ENCODE measurements at places on chromosomes 6 and 20.

DNA sequence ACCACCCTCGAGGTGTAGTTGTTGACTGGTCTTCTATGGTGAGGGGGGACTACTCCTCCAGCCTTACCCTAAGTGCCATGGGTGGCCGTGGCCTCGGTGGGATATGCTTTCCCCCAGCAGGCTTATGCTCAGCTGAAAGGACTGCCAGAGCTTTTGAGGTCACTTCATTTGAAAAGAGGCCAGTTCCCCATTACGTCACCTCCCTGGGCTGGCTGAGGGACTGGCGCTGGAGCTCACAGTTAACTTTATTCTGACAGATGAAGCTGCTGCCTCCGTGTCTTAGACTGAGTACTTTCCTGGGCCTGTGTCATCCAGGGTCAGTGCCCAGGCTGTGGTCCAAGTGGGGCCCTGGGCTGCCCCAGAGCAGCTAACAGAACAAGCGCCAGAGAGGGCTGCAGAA lies 42.8 kb upstream of the PCMTD2 start:
- no peak for DNase-seq

- DNase-seq: no peak
Measured at GRCh38 chr6:31763619-31763940, 1.1 kb downstream of the SAPCD1 start.

DNA sequence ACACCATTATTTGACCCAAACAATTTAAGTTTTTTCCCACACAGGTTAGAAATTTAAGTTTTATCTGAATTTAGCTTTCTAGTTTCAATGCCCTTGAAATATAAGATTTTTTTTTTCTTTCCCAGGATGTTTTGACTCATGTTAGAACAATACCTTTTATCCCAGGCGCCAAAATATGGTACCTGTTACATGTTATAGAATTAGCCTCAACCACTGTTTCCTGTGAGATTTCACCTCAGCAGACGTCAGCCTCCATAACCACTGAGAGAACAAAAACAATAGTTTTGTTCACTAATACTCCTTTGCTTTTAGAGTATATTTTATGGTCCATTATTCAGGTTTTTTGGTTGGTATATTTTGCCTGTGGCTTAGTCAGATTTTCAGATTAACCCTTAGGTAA lies 302.9 kb downstream of the CDKAL1 start:
- DNase-seq: no peak

- DNase-seq: no peak
Measured at GRCh38 chr20:32287231-32287638, 9.8 kb downstream of the KIF3B start.

DNA sequence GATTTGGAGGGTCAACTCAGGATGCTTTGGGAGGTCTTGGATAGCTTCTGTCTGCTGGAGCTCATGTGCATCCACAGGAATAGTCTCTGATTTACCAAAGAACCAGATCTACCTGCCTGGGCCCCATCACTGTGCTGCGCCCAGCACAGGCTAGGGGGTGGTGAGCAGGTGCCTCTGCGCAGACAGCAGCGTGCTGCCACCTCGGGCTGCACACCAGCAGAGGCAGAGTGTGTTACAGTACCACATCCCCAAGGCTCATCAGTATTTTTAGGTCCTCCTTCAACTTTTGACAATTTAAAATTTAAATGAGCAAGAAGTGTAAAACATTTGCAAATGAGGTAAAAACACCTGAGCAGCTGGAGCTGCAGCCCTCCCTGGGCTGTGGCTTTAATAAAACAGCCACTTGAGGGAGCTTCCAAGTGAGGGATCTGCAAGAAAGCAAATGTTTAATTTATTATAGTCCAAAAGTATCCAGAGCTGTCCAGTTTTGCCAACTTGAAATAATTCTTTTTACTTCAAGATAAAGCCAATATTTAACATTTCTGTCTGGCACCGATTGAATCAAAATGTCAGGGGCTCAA lies 324.9 kb downstream of the ZFAND3 start:
- no peak for DNase-seq

DNA sequence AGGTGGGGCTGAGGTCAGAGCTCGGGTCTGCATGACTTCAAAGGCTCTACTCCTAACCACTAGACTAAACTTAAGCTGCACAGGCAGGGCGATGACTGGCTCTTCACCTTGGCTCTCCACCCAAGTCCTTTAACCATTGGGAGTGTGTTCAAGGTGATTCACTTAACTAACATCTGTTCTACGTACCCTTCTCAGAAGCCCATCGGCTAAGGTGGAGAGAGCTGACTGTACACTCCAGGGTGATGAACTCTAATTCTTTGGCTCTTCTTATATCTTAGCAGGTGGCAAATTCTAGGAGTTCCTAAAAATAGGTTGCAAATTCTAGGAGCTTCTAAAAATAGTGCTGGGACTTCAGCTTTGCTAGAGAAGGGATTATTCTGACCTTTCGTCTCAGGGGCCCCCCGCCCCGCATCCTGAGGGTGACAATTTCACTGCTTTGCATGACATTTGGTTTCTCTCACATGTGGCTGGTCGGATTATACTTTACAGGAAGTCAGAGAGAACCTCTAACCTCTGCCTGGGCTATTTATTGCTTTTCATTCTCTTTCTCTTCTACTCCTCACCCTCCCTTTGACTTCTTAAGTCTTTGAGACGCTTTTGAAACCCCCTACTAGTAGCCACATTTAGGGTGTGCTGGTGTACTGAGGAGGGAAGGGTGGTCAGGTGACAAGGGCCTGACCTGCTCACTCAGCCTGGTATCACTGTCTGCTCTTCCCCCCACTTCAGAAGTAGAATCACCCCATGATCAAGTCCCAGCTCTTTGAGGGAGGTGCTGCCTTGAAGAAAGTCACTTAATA lies 55.5 kb downstream of the PRDM1 start:
- no peak for DNase-seq

- no peak for DNase-seq
Measured at GRCh38 chr6:24357336-24358218, at the start of gene DCDC2. Gene DCDC2 (minus strand): TSS chr6:24358059. CDS start chr6:24357750, 309 bp downstream.

DNA sequence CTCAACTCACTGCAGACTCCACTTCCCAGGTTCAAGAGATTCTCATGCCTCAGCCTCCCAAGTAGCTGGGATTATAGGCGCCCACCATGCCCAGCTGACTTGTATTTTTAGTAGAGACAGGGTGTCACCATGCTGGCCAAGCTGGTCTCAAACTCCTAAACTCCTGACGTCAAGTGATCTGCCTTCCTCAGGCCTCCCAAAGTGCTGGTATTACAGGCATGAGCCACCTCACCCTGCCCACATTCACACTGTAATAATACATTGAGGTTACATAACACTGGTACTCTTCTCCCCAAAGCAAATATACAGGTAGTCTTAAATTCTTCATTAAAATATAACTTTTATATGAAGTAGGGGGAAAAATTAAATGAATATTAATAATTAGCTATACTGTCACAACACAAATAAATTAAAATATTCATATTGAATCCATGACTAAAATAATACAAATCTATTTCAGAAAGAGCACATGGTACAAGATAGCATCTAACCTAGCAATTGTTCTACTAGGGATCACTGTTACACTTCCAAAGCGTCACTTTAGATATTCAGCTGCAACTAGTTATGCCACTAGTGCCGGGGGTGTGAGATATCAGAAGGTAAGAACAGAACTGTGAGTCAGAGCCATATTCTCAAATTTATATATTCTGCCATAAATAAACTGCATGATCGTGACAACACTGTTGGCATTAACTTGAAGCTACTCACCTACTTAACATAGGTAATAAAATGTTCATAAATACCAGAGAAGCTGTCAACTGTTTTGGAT lies 169.1 kb upstream of the SHLD1 start:
- no peak for DNase-seq

- no peak for DNase-seq
Measured at GRCh38 chr6:43718387-43719105, 31.0 kb upstream of the MRPS18A start.

DNA sequence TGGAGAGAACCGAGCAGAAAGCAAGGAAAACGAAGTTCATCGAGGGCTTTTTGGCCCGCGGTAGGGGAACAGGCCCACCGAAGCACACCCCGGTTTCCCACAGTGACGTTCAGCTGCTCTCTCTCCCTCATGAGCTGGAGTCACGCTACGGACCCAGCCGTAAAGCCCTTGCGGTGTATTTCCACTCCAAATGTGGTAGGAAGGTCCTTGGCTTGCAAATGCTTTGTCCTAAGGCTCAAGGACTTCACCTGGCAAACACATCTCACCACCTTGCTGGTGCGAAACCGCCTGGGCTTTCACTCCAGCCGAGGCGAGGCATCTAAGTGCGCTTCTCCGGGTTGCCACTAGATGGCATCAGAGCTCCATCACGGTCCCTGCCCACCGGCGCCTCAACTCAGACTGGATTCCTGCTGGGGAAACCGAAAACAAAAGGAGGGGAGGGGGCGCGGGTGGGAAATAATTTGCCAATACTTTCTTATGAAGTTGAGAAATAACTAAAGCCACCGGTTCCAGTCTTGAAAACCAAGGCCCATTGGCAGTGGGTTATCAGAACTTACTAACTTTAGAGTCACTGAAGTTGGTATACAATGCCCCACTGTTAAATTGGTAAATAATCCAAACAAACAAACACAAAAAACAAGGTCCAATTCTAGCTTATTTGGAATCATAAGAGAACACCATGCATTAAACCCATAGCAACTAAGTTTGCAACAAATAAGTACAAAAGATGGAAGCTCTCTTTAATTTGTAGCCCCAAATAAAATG lies 13.4 kb upstream of the FOXC1 start:
- DNase-seq: no peak

GRCh38 chr6:7910298-7910653 lies 312 bp downstream of the TXNDC5 start:
- no peak for DNase-seq

- no peak for DNase-seq
Measured at GRCh38 chr20:61443443-61444126, 191.5 kb downstream of the CDH4 start.

- DNase-seq: no peak
Measured at GRCh38 chr20:14178528-14178927, 158.9 kb downstream of the FLRT3 start.

- no peak for DNase-seq
Measured at GRCh38 chr20:6651016-6651415, 116.5 kb upstream of the BMP2 start.

DNA sequence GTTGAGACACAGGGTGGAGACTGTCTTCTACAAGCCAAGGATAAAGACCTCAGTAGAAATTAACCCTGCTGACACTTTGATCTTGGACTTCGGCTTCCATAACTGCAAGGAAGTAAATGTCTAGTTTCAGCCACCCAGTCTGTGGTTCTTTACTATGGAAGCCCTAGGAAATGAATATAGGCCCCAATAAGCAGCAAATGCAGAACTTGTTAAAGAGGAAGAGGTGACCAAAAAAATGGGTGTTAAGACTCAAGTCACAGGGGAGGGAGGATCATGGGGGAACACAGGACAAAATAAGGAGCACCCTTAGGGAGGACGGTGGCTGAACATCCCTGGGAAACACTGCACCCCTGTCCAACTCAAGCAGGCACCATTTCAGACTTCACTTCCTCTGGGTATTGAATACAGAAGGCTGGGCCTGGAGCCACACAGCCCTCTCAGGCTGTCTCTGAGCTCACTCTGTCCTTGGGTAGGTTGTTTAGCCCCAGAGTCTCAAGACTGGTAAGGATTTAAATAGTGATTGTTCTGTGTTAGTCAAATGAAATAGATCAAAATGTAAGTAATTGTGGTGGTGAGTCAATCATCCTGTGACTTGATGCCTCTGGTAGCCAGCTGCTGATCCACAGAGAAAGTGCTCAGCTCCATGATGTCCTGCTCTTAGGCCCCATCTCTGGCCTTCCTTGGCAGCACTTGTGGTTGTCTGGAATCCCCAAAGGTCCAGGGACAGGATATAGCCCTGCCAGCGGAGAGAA lies 30.5 kb upstream of the SIRPD start:
- no peak for DNase-seq

DNA sequence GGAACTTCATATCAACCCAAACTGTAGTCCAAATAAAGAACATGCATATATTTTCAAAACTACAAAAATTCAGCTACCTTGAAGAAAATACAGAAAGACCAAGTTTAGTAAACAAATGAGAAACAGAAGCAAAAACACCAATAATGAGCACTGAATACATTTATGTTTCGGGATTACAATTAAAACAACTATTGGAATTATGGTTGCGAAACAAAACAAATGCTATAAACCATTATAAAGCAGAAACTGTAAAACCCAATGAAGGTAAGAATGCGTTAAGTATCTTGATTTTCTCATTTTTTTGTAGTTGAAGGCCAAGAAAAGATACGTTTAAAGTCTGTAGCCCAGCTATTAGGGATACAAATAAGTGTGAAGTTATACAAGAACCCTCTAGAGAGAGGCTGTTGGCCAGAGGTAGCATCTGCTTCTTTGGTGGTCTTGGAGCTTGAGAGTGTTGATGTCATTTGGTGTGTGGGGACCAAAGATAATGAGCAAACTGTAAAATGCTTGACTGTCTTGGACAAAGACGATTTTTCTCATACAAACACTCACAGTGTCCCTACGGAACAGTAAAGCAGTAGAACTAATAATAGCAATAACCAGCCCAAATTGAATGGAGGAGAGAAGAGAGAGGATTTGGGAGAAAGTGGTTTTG lies 111.5 kb downstream of the PRND start:
- no peak for DNase-seq

GRCh38 chr6:144156338-144156737 lies 6.0 kb downstream of the STX11 start:
- DNase-seq: no peak

DNA sequence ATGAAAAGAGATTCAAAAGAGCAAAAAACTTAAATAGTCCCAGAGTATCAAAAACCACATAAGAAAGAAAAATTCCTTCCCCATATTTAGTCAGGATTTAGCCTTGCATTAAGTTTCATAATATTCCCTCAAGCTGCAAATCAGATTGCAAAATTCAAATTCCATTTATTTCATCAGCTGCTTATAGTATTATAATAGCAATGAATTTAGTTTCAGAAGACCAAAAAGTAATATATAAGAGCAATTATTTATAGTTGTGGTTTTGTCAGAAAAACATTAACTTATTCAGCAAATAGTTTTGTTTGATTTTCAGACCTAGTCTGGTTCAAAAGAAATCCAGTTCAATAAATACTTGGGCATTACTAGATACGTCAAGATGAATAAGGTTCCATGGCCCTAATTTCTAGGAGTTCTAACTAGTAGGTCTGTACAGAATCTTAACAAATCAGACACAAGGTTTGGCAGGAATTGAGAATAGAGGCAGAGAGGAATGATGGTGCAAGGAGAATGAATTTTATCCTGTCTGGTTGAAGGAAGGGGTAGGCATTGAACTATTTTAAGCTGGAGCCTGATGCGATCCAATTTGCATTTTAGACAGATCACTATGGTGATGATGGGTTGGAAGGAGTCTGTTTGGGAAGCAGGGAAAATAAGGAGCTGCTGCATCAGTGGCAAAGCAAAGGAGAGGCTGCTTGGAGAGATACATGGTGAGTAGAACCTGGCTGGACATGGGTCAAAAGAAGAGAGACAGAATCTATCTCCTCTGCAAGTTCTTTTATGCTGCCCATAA lies 163.9 kb upstream of the STXBP5 start:
- DNase-seq: no peak

- no peak for DNase-seq
Measured at GRCh38 chr6:144753023-144753705, 468.0 kb downstream of the UTRN start.

Data from AG04450 (cell line).